Colonic mucosa (tissue), 4 donors: ENCODE measurements at places on chromosomes 16 and 17.

GRCh38 chr16:6363896-6364607 lies 968.6 kb upstream of the RBFOX1 start:
- no peak for DNase-seq

DNA sequence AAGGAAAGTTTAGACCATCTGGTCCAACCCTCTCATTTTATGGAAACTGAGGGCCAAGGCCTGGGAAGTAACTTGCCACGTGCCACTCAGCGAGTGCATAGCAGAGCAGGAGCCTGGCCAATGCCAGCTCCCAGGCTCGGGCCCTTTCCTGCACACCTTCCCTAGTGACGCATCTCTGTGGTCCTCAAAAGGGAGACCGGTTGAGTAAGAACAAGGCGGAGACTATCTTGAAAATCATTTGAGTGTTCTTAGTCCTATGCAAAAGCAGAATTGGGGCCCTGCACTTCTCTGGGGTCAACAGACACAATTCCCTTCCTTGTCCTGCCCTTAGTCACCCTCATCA lies 2.8 kb downstream of the CCL4 start:
- no peak for DNase-seq

DNA sequence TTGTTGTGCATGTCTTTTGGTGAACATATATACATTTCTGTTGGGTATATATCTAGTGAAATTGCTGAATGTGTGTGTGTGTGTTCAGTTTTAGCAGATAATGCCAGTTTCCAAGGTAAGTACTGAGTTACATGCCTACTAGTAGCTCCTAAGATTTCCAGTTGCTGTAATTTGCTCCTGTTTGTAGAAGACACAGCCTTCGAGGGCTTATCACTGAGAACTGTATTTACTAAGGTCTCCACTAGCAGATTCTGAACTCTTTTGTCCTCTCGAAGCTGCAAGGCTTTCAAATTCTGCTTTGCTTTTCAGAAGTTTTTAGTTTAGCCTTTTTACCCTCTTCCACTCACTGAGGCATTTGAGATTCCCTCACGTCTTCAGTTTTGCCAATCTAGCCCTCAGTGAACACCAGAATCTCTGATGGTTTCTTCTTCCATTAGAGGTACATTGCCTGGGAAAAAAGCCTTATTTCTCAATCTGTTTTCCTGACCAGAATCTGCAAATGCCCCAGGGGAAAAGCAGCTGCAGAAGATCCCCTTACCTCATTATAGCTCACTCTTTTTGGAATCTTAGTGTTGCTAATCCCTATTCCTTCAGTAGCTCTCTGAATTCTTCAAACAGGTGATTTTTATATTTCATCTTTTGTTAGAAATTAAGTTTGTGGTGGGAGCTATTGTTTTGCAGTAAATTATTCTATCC lies 52.9 kb downstream of the NF1 start:
- no peak for DNase-seq

- peak; percentile 30 for DNase-seq
These were observed 12.8 kb downstream of the CANT1 start for GRCh38 chr17:78996781-78997201.

DNA sequence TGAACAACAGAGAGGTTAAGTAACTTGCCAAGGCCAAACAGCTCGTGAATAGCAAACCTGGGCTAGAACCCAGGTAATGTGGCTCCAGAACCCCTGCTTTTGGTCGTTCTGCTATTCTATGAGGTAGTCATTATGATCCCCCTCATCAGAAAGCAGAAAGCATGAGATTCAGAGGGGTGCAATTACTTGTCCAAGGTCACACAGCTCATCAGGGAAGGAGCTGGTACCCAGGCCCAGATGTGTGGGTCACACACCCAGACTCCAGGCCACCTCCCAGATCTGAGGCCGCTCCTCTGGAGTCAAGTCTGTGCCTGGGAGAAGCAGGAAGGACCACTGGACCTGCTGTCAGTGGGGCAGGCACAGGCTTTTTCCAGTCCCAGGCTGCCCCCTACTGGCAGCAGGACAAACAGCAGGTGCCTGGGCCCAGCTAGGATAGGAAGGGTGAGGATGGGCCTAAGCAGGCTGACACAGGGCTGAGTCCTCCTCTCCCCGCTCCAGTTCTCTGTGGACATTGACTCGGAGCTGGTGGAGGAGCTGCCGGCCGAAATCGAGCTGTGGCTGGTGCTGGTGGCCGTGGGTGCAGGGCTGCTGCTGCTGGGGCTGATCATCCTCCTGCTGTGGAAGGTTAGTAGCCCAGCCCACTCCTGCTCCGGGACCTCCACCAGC lies 7.8 kb upstream of the PDK2 start:
- peak; percentile 77 for DNase-seq

DNA sequence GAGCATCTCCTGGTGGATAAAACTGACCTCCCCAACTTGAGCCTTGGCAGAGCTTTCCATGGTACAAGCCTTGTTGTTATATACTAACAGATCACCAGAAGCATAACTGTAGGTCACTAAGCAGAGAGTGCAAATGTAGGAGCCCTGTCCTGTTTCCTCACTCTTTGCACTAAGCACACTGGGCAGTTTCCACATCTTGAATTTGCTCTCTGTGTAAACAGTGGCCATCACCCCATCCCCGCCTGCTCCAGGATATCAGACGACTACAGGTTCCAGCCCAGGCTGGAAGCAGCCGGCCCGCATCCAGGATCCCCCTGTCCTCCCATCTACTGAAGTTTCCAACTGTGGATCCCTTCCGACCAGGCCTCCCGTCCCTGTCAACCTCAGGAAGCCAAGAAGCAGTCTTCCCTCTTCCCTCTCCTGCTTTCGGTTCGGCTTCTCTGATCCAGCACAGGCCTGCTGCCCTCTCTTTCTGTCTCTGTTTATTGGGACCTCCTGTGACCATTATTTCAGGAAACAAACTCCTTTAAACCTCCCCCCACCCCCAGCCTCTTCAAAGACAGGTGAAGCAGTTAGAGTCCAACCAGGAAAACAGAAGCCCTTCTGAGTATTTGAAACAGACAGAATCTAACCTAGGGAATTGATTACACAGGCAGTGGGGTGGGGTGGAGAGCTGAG lies 22.6 kb upstream of the CACNG4 start:
- DNase-seq = no peak

- no peak for DNase-seq
These were observed 1.9 kb upstream of the HSF4 start for GRCh38 chr16:67162506-67163163.
